ENCODE measurements at places on chromosomes 1 and 21. TPM values are rescaled to one million over a fixed set of nuclear protein-coding genes. Genes with fewer than 3 reads are reported as not detected.

The TCHH gene
- total RNA-seq: 0.17 TPM

The LIN28A gene
- not detected for total RNA-seq

The VHLL gene
- not detected for total RNA-seq

The C1QTNF12 gene
- 0.96 TPM for total RNA-seq

The TBX19 gene
- total RNA-seq: 0.80 TPM

The OR2L2 gene
- total RNA-seq: 0.06 TPM

The LGR6 gene
- total RNA-seq: 0.11 TPM

The SUSD4 gene
- not detected for total RNA-seq

The ELF3 gene
- total RNA-seq: 0.10 TPM

The FABP3 gene
- not detected for total RNA-seq

The NUP210L gene
- total RNA-seq: 0.04 TPM

Measured in activated CD8-positive, alpha-beta memory T cell treated with anti-CD3 and anti-CD28 coated beads for 36 hours (primary cell).